Progenitor cell of endocrine pancreas (in vitro differentiated cells): ENCODE measurements at places on chromosomes 2 and 18. TPM values are rescaled to one million over a fixed set of nuclear protein-coding genes. Genes with fewer than 3 reads are reported as not detected.

DNA sequence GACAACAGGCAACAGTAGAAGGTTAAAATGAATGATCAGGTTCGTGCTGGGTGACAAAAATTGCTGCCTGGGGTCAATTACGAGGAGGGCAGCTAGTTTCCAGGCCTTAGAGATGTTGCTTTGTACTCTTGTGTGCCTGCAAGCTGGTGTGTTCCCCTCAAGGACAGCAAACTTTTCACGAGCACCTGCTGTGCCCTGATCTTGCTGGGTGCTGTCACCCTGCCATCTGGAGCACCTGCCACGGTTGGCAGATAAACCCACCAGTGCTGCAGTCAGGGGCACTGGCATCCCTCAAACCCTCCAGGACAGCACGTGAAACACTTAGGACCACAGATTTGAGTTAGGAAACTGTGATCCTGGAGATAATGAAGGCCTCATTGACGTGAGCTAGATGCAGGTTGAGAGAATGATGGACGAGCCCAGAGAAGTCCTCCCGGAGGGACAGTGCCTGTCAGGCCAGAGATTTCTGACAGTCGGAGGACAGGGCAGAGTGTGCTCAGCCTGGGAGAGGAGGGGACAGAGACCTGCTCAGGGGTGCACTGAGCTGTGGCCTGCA is 104.3 kb upstream of the RAB12 start:
- H3K27ac ChIP-seq = no peak overlapping the region
- no peak for DNase-seq
- no peaks in the 10 kb centered on the region for H3K27me3 ChIP-seq
- no peak overlapping the region for H3K4me3 ChIP-seq
- no peaks in the 10 kb centered on the region for H3K36me3 ChIP-seq

The FOSL2 gene
- 38.4 and 42.5 TPM in 2 replicates for total RNA-seq

The CROCC2 gene
- 0.36 and 0.40 TPM in 2 replicates for total RNA-seq

- DNase-seq = no peak
- no peak overlapping the region for H3K4me3 ChIP-seq
- peaks cover 7% of the 10 kb centered on the region for H3K4me1 ChIP-seq
- no peaks in the 10 kb centered on the region for H3K27me3 ChIP-seq
These were observed 137.9 kb downstream of the DOCK10 start for GRCh38 chr2:224904381-224904780.

The HOXD9 gene
- total RNA-seq = not detected in 2 replicates

The DYNAP gene
- not detected in 2 replicates for total RNA-seq

- H3K4me3 ChIP-seq = no peak overlapping the region
- H3K4me1 ChIP-seq = no peaks in the 10 kb centered on the region
- H3K27me3 ChIP-seq = no peaks in the 10 kb centered on the region
- no peak overlapping the region for H3K27ac ChIP-seq
- DNase-seq = no peak
These were observed 72.7 kb downstream of the ANKRD12 start for GRCh38 chr18:9209279-9209678.

DNA sequence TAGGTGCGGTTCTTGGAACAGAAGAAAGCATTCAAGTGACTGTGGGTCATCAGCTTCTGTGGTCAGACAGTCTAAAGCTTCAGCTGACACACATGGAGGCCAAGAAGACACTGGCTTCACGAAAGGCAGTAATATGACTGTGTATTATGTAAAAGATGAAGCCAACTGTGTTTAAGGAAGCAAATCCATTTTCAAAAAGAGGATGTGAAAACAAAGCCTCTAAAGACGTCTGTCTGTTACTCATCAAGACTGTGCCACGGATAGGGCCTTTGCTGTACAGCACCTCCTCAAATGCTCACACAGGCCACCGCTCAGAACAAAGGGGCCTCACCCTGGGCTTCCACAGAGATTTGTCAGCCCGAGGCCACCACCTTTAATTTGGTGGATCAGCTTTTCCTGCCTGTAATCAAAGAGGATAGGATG is 21.1 kb upstream of the TMEM163 start:
- H3K27ac ChIP-seq = no peak overlapping the region
- DNase-seq = no peak
- peaks cover 10% of the 10 kb centered on the region for H3K27me3 ChIP-seq
- H3K36me3 ChIP-seq = no peaks in the 10 kb centered on the region
- H3K4me1 ChIP-seq = no peaks in the 10 kb centered on the region

The TSPYL6 gene
- total RNA-seq = not detected in 2 replicates

GRCh38 chr2:30975156-30975555 is 163.1 kb downstream of the GALNT14 start:
- no peak overlapping the region for H3K27ac ChIP-seq
- no peak for DNase-seq
- H3K36me3 ChIP-seq = no peaks in the 10 kb centered on the region

The SYT4 gene
- 4.6 and 4.8 TPM in 2 replicates for total RNA-seq

DNA sequence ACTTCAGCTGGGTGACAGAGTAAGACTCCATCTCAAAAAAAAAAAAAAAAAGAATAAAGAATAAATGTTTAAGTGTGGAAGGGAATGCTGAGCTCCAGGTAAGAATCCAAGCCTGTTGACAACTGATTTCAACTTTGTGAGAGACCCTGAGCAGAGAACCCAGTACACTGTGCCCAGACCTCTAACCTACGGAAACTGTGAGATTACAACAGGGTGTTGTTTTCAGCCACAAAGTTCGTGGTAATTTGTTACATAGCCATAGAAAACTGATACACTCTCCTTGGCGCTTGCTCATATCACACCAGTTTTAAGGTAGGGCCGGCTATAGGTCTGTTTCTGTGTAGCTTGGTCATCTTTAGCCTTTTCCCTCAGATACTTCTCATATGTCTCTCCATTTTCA is 98.4 kb upstream of the PAPOLG start:
- H3K4me1 ChIP-seq = no peaks in the 10 kb centered on the region
- H3K36me3 ChIP-seq = no peaks in the 10 kb centered on the region
- peaks cover 13% of the 10 kb centered on the region for H3K27me3 ChIP-seq
- no peak overlapping the region for H3K27ac ChIP-seq
- DNase-seq = no peak

The LIPG gene
- 34.1 and 34.4 TPM in 2 replicates for total RNA-seq

GRCh38 chr2:2660789-2661355 is 329.8 kb upstream of the MYT1L start:
- H3K4me1 ChIP-seq = peaks cover 8% of the 10 kb centered on the region
- H3K27me3 ChIP-seq = peaks cover 9% of the 10 kb centered on the region
- DNase-seq = no peak
- H3K36me3 ChIP-seq = no peaks in the 10 kb centered on the region

The MOGAT1 gene
- 0.74 and 0.98 TPM in 2 replicates for total RNA-seq

- H3K36me3 ChIP-seq = no peaks in the 10 kb centered on the region
- no peak for DNase-seq
- no peak overlapping the region for H3K4me3 ChIP-seq
- H3K27me3 ChIP-seq = peaks cover 3% of the 10 kb centered on the region
- no peak overlapping the region for H3K27ac ChIP-seq
These were observed 366.9 kb downstream of the EPHA4 start for GRCh38 chr2:221205103-221205673.

The DAW1 gene
- total RNA-seq = 0.42 TPM in 1 of 2 replicates, not detected in the other

GRCh38 chr2:69955029-69955428 is 6.4 kb downstream of the ASPRV1 start:
- DNase-seq = no peak
- H3K4me3 ChIP-seq = no peak overlapping the region
- no peaks in the 10 kb centered on the region for H3K4me1 ChIP-seq
- H3K36me3 ChIP-seq = no peaks in the 10 kb centered on the region
- H3K27ac ChIP-seq = no peak overlapping the region

The CPO gene
- 0.24 TPM in 1 of 2 replicates, not detected in the other for total RNA-seq

DNA sequence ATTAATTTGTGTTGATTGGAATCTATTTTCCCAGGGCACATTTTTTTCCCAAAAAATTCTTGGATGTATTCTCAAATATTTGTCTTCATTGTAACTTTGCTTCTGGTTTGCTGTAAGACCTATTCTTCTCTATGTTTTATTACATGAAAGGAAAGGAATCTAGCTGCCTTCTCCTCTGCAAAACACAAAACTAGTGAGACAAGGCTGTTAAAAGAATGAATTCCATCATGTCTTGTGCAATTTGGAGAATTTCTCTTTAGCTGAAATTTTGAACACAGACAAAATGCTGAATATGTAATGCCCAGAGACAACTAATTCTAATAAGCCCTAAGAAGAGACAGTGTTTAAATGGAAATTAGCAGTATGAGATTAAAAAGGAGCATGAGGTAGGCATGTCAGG is 275.9 kb downstream of the CDH20 start:
- no peak overlapping the region for H3K27ac ChIP-seq
- peaks cover 23% of the 10 kb centered on the region for H3K27me3 ChIP-seq
- peaks cover 6% of the 10 kb centered on the region for H3K4me1 ChIP-seq
- no peak overlapping the region for H3K4me3 ChIP-seq
- DNase-seq = no peak

The CERKL gene
- total RNA-seq = 2.6 and 2.9 TPM in 2 replicates

The KIAA2012 gene
- not detected in 2 replicates for total RNA-seq

The MARS2 gene
- total RNA-seq = 7.9 and 8.3 TPM in 2 replicates

GRCh38 chr18:59008302-59008974 is 131.2 kb upstream of the SEC11C start:
- H3K4me3 ChIP-seq = no peak overlapping the region
- H3K27me3 ChIP-seq = no peaks in the 10 kb centered on the region
- no peak for DNase-seq
- H3K4me1 ChIP-seq = peaks cover 5% of the 10 kb centered on the region
- no peak overlapping the region for H3K27ac ChIP-seq

The IL37 gene
- not detected in 2 replicates for total RNA-seq

The NOSTRIN gene
- total RNA-seq = 4.0 and 4.3 TPM in 2 replicates

The PDE1A gene
- 2.9 and 3.3 TPM in 2 replicates for total RNA-seq

The CAMKMT gene
- 20.3 and 24.1 TPM in 2 replicates for total RNA-seq

GRCh38 chr2:40400336-40400953 is 51.4 kb downstream of the SLC8A1 start:
- no peak overlapping the region for H3K4me3 ChIP-seq
- H3K27me3 ChIP-seq = no peaks in the 10 kb centered on the region
- no peaks in the 10 kb centered on the region for H3K4me1 ChIP-seq
- no peak for DNase-seq

DNA sequence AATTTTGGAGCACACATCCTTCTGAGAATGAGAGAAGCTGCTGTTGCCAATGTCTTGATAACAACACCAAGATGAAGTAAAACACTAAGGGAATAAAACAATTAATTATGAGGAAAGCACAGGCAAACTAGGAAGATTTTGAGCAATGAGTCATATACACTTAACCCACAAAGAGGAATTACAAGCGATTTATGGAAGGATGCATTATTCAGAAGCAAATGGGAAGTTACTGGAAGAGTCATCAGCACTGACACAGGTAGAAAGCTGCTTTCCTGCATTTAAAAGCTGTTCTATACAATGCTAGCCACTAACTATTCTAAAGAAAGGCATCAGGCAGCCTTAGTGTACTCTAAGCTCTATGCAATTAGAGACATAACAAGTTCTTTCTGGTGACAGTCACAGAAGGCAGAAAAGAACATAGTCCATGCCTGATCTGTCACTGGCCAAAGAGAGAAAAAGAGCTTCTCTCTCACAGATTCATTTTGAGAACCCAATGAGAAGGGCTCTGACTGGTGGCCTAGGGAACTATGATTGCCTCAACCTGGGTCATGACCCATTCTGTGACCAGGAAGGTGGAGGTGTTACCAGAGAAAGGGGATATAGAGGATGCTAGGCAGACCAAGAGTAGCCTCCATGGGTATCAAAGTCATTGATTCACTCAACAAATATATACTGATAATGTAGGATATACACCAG is 45.4 kb downstream of the M1AP start:
- no peaks in the 10 kb centered on the region for H3K36me3 ChIP-seq
- no peaks in the 10 kb centered on the region for H3K4me1 ChIP-seq
- DNase-seq = no peak
- no peak overlapping the region for H3K27ac ChIP-seq
- no peak overlapping the region for H3K4me3 ChIP-seq
